Stimulated activated CD8-positive, alpha-beta memory T cell treated with anti-CD3 and anti-CD28 coated beads, Interleukin-4, amount 100 ng/mL, for 4 hours (primary cell): ENCODE measurements at places on chromosomes 12 and 14.

DNA sequence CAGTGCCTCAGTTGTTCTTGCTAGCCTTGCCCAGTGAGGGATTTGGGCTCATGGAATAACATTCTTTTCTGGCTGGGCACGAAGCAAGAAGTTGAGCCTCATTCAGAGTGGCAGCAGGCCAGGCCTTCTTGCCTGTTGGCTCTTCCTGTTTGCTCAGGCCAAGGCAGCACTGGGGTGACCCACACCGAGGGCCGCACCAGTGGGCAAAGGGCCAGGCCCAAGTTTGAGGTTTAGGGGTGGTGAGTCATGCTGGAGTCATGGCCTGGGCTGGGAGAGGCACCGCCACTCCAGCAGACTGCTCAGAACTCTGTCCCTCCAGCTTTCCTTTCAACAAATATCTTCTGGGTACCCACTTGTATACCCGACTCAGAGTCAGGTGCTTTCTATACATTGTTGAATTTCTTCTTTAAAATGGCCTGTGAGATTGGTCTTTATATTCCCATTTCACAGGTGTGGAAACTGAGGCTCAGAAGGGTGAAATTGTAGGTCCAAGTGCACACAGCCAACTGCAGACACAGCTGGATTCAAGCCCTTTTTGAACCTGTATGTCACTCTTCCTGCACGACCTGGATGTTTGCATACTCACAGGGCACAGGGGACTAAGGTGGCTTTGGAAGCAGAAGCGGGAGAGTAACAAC, 279.4 kb downstream of the FOXN3 start:
- DNase-seq = no peak

DNA sequence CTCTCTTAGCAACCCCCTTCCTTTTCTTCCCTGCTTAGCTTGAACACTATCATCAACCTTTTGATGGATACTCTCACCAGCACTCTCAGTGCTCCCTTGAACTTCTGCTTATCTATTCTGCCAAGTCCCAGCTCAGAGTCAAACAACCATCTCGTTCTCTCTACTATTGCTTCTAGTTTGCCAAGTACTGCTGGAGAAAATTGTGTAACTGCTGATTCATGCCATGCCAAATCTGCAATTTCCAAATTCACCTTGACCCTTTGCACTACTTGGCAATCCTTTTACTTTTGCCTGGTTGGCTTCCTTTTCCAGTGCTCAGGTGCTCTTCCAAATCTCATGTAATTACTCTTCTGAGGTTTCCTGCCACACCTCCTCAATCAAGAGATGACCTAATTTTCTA, 2.8 kb upstream of the CCDC196 start:
- no peak for DNase-seq

- DNase-seq = no peak
Observed at GRCh38 chr12:62930546-62931425, 4.2 kb downstream of the PPM1H start.

- no peak for DNase-seq
Observed at GRCh38 chr12:89829434-89829975, 120.9 kb upstream of the ATP2B1 start.

- DNase-seq = no peak
Observed at GRCh38 chr12:43766291-43766690, 7.5 kb downstream of the IRAK4 start.
